ENCODE measurements at places on chromosomes 3 and 15.
A peak's percentile ranks its signal among the peaks of the same experiment; 100 is the strongest.

DNA sequence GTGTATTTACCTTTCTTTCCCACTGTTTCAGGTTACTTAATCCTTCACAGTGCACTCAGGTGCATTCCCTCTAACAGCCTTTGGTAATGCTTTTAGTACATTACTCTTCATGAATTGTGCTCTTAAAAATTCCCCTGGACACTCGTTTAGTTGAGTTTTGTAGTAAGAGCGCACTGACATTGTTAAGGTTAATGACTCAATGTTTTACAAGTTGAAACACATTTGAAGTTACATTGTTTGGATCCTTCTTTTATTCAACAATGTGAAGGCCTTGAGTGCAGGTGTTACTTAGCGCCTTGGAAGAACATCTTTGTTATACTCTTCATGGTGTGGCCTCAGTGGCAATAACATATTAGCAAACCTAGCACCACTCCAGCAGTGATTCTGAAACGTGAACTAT, 739.6 kb downstream of the NAALADL2 start:
- no peak for DNase-seq

- no peak for DNase-seq
These were observed 32.3 kb downstream of the ATP13A5 start for GRCh38 chr3:193346259-193346658.

- peak; percentile 93 for DNase-seq
These were observed 26.6 kb downstream of the FBLN2 start for GRCh38 chr3:13575459-13576061.

DNA sequence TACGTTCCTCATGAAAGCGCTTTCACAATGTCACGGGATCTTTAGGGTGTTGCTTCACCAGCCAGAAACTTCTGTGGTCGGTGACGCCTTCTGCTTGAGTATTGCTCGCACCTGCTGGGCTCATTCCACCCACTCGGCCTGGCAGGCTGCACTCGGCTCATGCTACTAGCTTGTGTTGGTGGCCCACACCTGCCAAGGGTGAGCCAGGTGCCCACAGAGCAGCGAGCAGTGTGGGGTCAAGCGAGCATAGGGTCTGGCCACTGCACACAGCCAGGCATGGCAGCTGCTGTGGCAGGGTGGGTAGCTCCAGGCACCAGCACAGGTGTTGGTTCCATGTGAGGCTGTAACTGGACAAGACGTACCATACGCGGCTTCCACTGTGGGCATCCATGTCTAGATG, 202.9 kb upstream of the CADM2 start:
- no peak for DNase-seq

GRCh38 chr3:152786977-152787681, 47.8 kb upstream of the P2RY1 start:
- DNase-seq = no peak

DNA sequence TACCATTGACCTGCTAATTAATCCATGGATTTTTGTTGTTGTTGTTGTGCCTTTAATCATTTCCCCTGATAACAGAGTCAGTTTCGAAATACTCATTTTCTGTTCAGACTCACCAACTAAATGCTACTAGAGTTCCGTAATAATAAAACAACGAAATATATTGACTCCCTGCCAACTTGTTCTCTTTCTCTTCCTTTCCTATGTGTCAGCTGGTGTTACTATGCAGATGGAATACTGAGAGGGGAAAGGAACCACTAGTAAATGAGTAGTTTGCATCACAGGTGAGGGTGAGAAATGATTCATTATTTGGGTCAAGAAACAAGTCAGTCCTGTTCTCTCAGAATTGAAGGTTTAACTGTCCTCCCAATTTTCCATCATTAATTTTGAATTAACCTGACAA, 1027.3 kb downstream of the TUSC7 start:
- no peak for DNase-seq

- no peak for DNase-seq
These were observed 44.7 kb downstream of the RORA start for GRCh38 chr15:61184431-61184830.

DNA sequence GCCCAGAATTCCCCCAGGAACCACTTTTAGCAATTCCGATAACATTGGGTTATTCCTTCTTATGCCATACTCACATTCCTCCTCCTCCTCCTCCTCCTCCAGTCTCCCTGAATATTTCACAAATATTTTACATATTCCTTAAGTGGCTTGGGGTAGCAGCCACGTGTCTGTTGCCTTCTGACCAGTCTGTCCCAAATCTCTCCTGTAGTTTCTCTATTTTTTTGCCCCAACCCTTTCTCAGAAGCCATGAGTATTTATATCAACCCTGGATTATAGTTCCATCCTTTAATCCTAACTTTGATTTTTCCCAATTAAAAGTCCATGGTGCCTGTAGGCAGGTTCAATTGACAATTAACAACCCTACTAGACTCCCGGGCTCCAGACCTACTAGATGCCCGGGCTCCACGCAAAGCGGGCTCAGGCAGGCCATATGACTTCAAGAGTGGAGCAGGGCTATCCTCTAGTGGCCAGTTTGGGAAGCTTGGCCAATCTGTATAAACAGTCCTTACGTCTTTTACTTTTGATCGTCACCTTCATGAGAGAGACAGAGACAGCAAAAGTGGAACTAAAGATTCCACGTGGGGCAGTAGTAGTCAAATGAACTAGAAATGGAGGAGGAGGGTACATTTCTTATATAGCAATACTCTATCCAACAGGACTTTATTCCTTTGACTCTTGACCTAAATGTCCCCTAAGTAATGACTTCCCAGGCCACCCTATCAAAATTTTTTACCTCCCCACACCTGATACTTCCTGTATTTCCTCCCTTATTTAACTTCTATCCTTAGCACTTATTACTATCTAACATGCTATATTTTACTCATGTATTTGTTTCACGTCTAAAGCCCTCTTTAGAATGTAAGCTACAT, 69.7 kb downstream of the USF3 start:
- peak; percentile 60 for DNase-seq

DNA sequence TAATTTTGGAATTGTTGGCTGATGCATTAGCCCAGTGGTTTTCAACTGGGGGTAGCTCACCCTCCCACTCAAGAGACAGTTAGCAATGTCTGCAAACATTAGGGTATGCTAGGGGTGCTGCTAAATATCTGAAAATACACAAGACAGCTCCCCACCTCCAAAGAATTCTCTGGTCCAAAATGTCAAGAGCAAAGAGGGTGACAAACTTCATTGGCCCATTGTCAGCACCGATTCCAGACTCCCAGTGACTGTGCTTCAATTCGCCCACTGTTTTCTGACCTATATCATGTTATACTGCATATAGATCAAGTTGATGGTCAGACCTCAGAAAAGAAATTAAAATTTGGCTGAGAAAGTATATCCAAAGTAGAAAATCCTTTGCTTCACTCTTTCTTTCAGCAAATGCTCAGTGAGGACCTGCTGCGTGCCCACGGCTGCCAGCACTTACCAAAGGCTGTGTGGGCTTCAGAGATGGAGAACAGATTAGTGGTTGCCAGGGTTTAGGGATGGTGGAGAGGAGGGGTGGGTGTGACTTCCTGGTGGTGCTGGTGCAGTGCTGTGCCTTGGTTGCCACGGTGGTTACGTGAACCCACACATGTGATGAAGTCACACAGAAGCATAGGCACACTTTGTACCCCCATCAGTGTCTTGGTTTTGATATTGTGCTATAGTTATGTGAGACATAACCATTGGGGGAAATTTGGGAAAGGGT, 204.0 kb downstream of the PLCL2 start:
- no peak for DNase-seq

DNA sequence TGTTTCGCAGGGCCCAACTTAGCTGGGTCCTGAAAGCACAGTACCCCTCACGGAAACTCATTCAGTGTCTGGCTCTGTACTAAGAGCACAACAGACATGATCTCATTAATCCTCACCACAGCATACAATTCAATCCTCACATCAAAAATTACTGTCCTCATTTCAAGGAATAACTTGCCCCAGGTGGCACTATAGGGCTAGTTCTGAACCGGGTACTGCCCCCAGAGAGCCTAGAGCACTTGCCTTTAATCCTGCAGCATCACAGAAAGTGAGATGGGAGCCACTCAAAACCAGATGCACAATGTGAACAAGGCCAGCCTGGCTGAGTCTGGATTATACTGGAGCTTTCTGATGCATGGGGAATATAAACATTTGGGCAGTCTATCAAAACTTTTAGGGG, 122.6 kb downstream of the OSBPL10 start:
- DNase-seq = no peak

GRCh38 chr3:150107429-150108175, 136.9 kb upstream of the PFN2 start:
- DNase-seq = no peak

GRCh38 chr3:43907508-43907858, 216.7 kb downstream of the ABHD5 start:
- DNase-seq = no peak

DNA sequence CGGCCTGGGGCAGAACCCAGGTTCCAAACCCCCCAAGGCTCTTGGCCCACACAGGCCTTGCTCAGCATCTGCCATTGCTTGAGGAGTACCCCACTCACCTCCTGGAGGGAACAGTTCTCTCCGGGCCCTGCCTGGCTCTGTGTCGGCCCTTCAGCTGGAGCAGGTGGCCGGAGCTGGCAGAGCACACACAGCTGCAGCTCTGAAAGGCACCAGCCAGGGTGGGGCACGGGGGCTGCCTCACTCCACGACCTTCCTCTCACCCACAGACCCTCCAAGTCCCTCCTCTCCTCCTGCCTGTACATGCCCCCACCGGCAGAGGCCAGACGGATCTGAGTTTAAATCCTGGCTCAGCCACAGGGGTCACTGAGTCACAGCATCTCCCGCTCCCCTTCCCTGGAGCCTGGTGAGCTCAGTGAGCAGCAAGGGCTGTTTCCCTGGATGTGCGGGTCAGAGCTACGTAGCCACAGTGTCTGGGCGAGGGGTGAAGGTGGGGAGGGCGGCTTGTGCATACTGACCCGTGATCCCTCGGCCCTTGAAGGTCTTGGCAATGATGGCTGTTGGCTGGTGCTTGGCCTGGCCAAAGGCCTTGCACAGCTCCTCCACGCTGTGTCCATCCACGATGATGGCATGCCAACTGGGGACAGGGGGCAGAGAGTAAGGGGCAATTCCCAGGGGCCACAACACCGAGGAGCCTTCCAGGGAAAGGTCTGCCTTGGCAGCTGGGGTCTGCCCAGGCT, 23.0 kb downstream of the TKT start:
- no peak for DNase-seq

DNA sequence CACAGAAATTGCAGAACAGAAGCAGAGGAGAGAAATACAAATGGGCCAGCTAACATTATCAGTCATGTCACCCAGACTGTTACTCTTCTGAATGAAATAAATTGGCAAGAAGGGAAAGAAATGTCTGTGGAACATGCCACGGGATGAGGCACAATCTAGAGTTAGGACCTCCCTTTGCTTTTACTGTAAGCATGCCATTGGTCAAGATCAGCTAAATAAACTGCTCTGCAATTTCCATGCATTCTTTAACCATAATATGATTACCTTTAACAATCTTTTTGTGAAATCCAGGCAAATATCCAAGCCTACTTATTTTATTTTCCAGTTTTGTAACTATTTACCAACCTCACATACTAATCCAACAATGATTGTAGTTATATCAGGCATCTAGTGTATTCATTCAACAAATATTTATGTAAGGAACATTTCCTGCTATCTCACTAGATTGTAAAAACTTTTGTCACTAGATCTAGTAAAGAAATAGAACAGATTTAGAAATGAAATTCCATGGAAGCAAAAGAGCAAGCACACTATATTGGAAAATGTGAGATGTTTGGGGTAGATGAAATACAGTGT, 383.4 kb downstream of the MECOM start:
- DNase-seq = no peak

GRCh38 chr15:90062023-90062442, 40.2 kb downstream of the IDH2 start:
- DNase-seq = peak; percentile 44

- no peak for DNase-seq
These were observed 80.8 kb upstream of the FHIT start for GRCh38 chr3:61331929-61332552.

DNA sequence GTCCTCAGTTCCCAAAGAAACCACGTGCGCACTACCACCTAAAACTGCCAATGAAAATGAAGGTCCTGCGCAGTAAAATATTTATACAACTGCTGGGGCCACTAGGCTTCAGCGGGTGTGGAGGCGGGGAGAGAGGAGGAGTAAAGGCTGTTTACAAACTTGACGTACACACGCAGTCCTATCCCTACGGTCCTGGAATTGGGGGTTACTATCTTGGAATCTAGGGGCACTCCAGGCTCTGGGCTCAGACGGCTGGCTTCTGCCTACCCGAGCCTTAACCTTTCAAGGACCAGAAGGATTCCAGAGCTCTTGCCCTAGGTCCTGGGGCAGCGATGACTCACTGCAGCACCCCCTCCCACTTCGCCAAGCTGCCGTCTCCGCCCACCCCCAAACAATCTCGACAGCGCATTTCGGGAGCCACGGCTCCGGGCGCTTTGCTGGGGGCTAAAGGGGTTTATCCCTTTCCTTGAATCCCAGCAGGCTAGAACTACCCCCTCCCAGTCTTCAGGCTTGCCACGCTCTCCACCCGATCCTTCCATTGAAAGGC, 3.0 kb downstream of the ADAMTS9 start:
- DNase-seq = no peak

- DNase-seq = no peak
These were observed 10.3 kb upstream of the LRRC34 start for GRCh38 chr3:169822983-169823382.

DNA sequence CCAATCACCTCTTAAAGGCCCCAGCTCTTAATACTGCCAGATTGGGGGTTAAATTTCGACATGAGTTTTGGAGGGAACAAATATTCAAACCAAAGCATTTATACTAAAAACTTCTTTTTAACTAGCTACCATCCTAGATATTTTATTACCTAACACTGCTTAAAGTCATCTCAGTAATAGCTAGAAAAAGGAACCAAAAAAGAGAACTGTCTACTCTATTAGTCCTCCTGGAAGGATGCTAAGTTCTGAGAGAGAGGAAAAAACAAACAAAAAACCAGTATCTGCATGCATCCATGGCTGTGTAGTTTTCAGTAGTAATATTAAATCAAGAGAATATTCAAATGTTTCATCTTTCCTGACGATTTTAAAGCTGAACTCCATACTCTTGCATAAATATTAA, 5.8 kb downstream of the CPOX start:
- DNase-seq = no peak

GRCh38 chr3:190229632-190230424, 92.4 kb downstream of the CLDN1 start:
- no peak for DNase-seq

GRCh38 chr3:57587905-57588304, 9.2 kb downstream of the ARF4 start:
- peak; percentile 92 for DNase-seq

DNA sequence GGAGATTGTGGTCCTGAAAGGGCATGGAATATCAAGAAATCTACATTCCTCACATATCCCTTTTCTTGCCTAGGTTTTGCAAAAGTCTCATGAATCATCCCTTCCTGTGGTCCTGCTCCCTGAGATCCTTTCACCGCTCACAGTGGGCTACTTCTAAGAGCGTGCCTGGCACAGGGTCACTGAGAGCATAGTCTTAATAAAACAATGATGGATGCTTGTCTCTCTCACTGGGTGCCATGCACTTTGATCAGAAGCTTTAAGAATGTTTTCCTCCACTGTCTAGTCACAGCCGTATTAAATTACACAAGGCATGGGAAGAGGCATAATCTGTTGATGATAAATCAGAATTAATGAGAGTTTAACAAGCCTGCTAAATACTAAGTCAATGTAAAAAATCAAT, 269.7 kb upstream of the ATP10A start:
- no peak for DNase-seq

- no peak for DNase-seq
These were observed 80.5 kb upstream of the SLC24A5 start for GRCh38 chr15:48040166-48040817.

- no peak for DNase-seq
These were observed 151.1 kb downstream of the KCNAB1 start for GRCh38 chr3:156271508-156271907.
